Fibroblast of skin of right biceps (primary cell): ENCODE measurements at places on chromosomes 1 and 21.

GRCh38 chr1:206143537-206144172, 26.5 kb upstream of the AVPR1B start:
- DNase-seq: no peak

DNA sequence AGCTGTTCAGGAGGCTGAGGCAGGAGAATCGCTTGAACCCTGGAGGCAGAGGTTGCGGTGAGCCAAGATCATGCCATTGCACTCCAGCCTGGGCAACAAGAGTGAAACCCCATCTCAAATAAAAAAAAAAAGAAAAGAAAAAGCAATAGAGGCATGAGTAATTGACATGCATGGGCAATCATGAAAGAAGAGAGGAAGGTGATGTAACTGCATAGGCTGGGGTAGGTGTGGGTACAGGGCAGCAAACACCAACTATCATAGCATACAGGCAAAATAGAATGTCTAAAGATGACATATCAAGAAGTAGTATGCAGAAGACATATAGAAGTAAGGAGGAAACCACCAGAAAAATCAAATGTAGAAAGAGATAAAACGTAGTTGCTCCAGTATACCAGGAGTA, 19.0 kb upstream of the MGST3 start:
- no peak for DNase-seq

- peak; percentile 12 for DNase-seq
Measured at GRCh38 chr1:216723274-216723780, at the start of gene ESRRG. Gene ESRRG (minus strand): TSS chr1:216723429. CDS start chr1:216723299, 130 bp downstream.

DNA sequence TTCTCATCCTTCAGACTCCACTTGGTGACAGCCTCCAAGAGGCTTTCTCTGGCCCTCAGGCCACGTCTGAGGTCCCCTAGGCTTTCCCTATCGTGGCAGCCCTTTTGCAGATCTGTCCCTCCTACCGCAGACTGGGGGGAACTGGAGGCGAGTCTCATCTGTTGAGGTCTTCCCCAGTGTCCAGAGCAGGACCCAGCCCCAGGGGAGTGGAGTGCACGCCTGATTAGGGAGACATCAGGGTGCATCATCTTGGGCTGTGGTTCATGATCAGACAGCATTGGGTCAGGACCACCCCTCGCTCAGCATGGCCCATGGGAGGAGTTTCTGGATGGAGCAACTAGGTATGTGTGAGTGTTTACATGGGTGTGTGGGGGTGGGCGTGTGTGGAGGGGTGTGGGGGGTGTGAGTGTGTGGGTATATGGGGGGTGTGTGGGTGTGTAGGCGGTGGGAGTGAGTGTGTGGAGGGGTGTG, 8.5 kb upstream of the MATN1 start:
- DNase-seq: no peak

GRCh38 chr1:3051270-3052268, 17.4 kb upstream of the PRDM16 start:
- no peak for DNase-seq

DNA sequence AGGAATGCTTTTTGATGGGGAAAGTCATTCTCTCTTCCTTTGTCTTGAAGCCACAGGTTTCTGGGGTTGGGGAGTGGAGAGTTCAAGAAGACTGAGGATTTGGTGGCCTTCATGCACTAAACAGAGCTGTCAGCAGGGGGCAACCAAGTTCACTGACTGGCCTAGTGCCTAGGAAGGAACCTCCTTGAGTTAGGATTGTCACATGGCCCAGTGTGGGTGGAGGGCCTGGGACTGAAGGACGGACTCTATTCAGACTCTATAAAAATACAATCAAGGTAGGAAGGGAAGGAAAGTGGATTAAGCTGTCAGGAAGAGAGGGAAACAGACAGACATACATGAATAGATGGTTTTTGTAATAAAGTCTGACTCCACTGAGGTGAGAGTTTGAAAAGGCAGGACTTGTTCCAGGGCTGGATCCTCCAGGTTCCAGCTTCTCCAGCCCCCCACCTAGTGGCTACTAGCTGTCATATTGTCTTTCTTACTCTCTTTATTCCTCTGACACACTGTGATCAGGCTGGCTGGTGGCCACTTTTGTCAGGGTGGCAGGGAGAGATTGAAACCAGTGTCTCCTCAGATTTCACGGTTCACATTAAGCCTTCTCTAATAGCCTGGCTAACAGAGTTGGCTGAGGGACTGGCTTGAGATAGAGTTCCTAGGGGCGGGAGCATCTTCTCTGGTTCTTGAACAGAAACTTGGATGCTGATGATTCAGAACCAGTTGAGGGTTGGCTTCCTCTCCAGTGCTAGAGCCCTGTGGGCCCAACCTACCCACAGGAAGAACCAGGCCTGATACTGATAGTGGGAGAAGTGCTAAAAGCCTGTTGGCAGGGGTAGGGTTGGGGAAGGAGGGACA, 4.1 kb upstream of the SH3BGRL3 start:
- peak; percentile 95 for DNase-seq

DNA sequence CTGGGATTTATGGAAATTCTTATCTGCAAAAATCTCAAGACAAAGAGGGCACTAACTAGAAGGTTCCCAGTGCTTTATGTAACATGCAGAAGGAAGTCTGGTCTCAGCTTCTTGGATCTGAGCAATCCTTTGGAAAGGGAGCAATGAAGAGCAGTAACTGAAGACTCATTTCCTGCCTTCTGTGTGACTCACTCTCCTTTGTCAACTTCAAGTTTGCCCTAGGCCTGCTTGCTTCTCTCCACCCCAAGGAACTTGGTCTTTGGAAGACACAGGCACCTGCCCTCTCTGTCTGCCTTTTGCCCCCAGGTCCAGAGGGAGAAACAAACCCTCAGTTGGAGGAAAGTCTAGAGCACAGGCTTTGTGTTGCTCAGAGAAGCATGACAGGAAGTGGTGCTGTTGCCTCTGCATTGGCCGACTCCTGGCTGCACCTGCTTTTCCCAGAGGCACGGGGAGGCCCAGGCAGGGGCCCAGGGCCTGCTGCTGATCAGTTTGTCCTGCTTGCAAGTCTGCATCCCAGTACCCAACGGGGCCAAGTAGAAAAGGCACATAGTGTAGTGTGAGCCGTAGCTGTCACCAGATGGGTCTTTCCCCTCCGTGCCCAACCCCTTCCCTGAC, 137.2 kb downstream of the DHRS3 start:
- DNase-seq: peak; percentile 92

DNA sequence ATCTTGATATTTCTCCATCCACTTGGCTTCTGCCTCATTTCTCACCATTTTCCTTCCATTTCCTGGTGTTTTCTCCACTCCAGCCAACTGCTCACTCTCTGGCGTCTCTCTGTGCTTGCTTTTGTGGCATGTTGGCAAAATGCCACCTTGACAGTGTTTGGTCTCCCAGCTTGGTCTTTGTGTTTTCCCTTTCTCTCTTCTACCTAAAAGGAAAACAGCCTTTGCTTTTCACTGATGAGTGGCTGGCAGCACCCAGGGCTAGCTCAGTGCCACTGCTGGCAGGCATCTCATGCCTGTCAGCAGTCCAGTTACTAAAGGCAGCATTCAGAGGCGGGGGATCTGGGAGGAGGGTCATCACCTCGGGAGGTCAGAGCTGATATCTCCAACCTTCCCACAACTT, 55.3 kb upstream of the DSCAM start:
- peak; percentile 1 for DNase-seq

DNA sequence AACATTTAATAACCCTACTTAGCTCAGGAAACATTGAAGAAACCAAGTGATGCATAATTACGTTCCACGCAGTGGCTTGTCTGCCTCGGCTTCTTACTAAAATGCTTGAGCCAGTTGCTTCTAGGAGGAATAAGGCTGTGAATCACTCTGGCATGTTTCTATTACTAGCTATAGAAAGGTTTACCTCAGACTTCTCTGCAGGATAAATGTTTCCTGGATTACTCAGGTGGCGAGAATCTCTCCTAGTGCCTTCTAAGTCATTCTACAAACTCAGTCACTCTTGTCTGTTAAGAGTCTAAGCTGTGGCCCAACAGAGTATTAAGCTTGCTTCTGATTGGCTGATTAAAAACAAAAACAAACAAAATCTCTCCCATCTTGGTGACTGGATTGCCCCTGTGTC, 92.0 kb upstream of the RALGPS2 start:
- peak; percentile 96 for DNase-seq

DNA sequence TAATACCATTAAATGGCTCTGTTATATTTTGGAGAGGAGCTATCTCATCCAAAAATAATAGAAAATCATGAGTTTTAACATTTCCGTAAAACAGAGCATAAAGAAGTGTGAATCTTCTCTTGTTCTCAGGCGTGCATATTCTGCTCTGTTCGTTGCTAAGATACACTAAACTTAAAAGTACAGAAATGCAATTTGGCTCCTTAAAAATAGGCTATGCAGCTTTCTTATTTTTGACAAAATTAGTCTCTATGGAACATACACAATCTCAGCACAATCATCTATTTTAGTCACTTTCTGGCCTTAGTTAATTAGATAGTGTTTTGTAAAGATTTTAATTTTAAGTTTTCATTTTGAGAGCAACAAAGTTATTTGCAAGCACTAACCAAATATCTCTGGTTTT, 79.0 kb upstream of the USP25 start:
- no peak for DNase-seq
